ENCODE measurements at places on chromosomes 16 and 17. TPM values are rescaled to one million over a fixed set of nuclear protein-coding genes. Genes with fewer than 3 reads are reported as not detected.
A peak's percentile ranks its signal among the peaks of the same experiment; 100 is the strongest.

DNA sequence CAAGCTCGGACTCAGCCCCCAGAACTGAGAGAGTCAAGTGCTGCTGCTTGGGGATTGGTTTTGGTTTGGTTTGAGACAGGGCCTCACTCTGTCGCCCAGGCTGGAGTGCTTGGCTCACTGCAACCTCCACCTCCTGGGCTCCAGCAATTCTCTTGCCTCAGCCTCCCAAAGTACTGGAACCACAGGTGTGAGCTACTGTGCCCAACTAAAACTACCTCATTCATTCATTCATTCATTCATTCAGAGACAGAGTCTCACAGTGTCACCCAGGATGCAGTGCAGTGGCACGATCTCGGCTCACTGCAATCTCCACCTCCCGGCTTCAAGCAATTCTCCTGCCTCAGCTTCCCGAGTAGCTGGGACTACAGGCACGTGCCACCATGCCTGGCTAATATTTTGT, 24.7 kb downstream of the UNKL start:
- no peak for DNase-seq

GRCh38 chr17:67359960-67360791, 6.2 kb downstream of the PSMD12 start:
- DNase-seq: no peak

DNA sequence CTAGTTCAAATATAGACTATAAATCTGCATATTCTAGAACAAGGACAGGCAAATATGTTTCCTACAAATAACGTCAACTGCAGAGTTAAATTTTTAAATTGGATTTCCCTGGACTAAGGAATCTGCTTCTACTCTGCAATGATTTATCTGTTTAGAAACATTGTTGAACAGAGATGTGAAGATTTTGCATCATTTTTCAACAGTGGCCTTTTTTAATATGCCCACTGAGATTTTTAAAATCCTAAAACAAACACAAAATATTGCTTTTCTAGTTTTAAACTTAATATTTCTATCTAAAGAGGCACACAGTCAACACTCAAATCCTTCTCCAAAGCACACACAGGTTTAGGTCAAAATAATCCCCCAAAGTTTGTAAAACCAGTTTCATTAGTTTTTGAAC, 23.7 kb upstream of the PMP22 start:
- DNase-seq: no peak

DNA sequence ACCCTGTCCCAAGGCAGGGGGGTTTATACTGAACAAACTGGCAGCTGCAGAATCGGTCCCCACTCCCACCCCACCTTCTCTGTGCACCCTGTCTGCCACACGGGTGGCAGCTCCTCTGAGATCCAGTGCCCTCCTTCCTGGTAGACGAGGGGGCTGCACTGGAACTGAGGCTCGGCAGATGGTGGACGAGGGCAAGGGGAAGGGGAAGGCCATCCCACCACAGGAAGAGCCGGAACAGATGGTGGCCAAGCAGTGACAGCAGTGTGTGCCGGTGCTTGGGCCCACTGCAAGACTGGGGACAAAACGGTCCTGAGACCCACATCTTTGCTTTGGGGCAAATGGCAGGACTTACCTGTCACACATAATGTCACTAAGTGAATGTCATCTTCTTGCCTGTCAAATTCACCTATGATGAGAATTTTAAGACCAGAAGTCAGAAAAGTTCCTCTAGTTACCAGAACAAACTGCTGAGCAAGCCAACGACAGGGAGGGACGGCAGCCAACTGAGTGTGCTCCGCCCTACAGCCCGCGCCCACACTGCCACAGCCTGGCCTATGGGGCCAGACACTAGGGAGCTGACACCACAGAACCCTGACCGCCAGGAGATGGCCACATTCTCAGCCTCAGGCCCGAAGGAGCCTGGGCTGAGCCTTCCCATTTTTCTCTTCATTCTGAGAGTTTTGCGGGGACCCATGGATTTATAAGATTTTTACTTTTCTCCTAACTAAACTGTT, 14.4 kb downstream of the NTAN1 start:
- peak; percentile 88 for DNase-seq

SALL1 gene
- 4.6 TPM for total RNA-seq

MARVELD3 gene
- total RNA-seq: not detected

ANKRD40CL gene
- not detected for total RNA-seq

All from left cardiac atrium (tissue), 4 donors.